ENCODE measurements at places on chromosomes 4 and X.

- no peak for DNase-seq
These were observed 10.9 kb downstream of the MTMR1 start for GRCh38 chrX:150704030-150704613.

DNA sequence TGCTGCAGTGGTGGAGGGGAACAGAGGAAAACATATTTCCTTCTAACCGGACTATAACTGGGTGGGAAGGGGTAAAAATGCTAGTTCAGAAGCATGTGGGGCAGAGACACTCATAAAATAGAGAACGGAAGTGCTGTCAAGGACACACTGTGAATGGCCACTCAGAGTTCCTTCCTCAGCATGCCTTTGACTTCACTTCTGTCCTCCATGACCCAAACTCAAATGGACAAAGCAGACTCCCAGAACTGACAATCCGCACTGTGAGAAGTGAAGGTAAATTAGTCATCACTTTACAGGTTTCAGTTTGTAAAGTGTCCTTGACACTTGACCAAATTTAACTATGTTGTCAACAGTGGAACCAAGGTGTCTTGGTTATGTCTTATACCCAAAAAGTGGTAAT lies 30.2 kb upstream of the ELF2 start:
- no peak for DNase-seq

DNA sequence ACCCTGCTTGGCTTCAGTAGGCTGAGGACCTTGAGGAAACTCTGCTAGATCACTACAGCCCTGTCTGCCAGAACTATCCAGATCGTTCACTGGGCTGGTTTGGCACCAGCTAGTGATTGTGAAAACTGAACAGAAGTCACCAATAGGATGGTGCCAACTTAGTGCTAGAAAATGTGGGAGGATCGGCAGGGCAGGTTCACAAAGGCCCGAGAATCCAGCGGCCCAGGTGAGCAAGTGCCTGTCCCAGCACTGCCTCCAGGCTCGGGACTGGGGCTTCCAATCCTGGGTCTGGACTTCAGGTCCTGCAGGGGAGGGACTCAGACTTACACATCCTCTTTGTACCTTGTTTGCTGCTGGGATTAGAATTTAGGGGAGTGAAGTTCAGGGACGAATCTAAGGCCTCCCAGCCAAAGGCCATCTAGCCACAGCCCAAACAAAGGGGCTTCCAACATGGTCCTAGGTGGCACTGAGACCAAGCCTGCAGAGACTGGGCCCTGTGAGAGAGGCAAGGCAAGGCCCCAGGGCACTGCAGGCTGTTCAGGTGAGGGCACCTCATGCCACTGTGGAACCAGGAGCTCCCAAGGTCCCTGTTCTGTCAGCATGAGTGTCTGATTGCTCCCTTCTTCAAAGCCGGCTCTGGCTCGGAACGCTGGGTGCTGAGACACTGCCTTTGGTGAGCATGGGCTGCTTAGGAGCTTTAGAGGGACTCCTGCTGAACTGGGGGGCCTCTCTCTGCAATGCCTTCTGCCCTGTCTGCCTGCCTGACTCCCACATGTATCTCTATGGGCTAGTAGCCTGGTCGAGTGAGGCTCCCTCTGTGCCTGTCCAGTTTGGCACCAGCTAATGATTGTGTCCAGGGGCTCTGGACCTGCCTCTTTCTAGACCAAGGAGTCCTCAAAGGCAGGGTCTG lies 20.7 kb upstream of the ZNF185 start:
- DNase-seq, result no peak

DNA sequence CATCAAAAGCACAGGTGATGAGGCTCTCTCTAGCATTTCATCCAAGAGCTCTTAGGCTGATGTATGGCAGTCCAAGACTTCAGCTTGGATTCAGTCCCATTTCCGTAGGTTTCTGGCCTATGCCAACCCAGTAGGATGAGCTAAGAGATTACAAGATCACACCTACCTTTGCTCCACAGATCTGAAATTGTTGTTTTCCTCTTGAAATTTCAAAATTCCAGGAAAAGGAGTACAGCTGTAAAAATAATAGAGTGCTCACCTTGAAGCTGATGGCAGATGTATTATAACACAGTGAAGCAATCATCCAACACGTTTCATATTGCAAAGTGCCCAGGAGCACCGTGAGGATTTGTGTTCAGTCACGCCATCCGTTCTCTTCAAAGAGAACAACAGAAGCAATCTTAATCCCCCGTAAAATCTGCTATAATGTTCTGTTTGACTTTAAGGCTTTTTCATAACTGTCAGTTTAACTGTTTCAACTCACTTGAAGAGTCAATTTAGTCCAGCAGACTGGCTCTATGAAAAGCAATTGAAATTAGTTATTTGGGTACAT lies 137.5 kb downstream of the CPE start:
- no peak for DNase-seq

- DNase-seq, result no peak
These were observed 212.3 kb downstream of the MAD2L1 start for GRCh38 chr4:119854364-119854763.

Measured in SHP77 (cell line).